ENCODE measurements at places on chromosomes 16 and 17. TPM values are rescaled to one million over a fixed set of nuclear protein-coding genes. Genes with fewer than 3 reads are reported as not detected.

The TP53TG3F gene
- total RNA-seq, result not detected

The MT1B gene
- total RNA-seq, result not detected

The PDIA2 gene
- total RNA-seq, result not detected

- H3K36me3 ChIP-seq, result no peaks in the 10 kb centered on the region
- peaks cover 8% of the 10 kb centered on the region for H3K4me1 ChIP-seq
- H3K4me3 ChIP-seq, result no peak overlapping the region
- no peak for DNase-seq
- H3K27ac ChIP-seq, result no peak overlapping the region
These were observed 215.3 kb downstream of the ZNF423 start for GRCh38 chr16:49640581-49640980.

The PRAC1 gene
- not detected for total RNA-seq

The TBC1D3C gene
- total RNA-seq, result not detected

- no peaks in the 10 kb centered on the region for H3K36me3 ChIP-seq
- H3K4me3 ChIP-seq, result no peak overlapping the region
- no peak for DNase-seq
- H3K27me3 ChIP-seq, result no peaks in the 10 kb centered on the region
- H3K27ac ChIP-seq, result no peak overlapping the region
These were observed 9.0 kb downstream of the ADGRG1 start for GRCh38 chr16:57637424-57637823.

The ALOX15B gene
- total RNA-seq, result 7.9 TPM

- H3K27ac ChIP-seq, result no peak overlapping the region
- H3K4me3 ChIP-seq, result no peak overlapping the region
- no peaks in the 10 kb centered on the region for H3K27me3 ChIP-seq
- no peaks in the 10 kb centered on the region for H3K36me3 ChIP-seq
These were observed 11.9 kb downstream of the ABCC12 start for GRCh38 chr16:48143812-48144368.

DNA sequence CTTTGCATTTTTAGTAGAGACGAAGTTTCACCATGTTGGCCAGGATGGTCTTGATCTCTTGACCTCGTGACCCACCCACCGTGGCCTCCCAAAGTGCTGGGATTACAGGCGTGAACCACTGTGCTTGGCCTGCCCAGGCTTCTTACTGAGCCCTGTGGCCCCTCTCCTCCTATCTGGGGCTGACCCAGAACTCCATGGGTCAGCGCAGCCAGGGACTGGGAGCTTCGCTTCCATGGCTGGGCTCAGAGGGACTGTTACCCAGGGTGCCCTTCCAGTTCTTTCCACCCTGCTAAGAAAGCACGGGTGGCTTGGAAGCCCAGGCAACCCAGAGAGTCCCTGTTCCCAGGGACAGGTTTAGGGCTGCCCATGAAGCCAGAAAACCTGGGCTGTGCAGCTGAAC is 28.2 kb downstream of the SHISA6 start:
- no peaks in the 10 kb centered on the region for H3K4me1 ChIP-seq
- H3K4me3 ChIP-seq, result no peak overlapping the region
- DNase-seq, result no peak
- H3K27ac ChIP-seq, result no peak overlapping the region
- H3K36me3 ChIP-seq, result no peaks in the 10 kb centered on the region

DNA sequence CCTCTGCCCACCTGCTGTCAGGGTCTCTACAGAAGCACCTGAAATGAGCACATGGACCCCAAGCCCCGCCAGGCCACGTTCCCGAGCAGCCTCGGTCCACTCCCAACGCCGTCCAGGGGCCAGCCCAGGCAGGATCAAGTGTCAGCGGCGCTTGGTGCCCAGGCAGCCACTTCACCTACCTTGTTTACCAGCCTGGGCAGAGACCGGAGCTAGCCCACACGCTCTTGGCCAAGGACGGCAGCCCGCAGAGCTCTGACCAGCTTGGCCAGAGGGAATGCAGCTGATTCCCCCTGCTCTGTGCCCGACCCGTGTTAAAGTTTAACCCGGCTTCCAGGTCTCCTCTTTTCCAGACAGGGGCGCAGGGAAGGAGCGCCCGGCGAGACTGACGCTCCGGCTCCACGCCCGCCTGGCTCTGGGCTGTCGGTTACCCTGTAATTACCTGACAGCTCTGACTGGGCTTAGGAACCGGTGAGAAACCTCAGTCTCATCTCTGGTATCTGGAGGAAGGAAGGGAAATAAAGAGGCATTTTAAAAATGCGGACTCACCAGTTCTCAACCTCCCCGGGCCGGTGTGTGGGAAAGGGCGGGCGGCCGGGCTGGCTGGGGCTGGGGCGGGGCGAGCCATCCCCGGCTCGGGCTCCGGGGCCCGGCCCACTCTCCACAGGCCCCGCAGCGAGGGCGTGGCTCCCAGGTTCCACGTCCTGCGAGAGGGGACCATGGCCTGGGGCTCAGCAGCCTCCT is 4.6 kb downstream of the KIFC3 start:
- no peak overlapping the region for H3K4me3 ChIP-seq
- no peak for DNase-seq
- H3K4me1 ChIP-seq, result peaks cover 14% of the 10 kb centered on the region
- no peak overlapping the region for H3K27ac ChIP-seq
- H3K36me3 ChIP-seq, result no peaks in the 10 kb centered on the region

GRCh38 chr16:85902366-85903155 is 3.6 kb downstream of the IRF8 start:
- H3K36me3 ChIP-seq, result no peaks in the 10 kb centered on the region
- no peak for DNase-seq
- peaks cover 20% of the 10 kb centered on the region for H3K27me3 ChIP-seq
- no peak overlapping the region for H3K27ac ChIP-seq

The FGF11 gene
- total RNA-seq, result 38.1 TPM

- DNase-seq, result no peak
- H3K36me3 ChIP-seq, result peaks cover 47% of the 10 kb centered on the region
- no peaks in the 10 kb centered on the region for H3K27me3 ChIP-seq
- no peaks in the 10 kb centered on the region for H3K4me1 ChIP-seq
- H3K4me3 ChIP-seq, result no peak overlapping the region
These were observed 16.1 kb downstream of the TIMM22 start for GRCh38 chr17:1012823-1013728.

The HIRIP3 gene
- total RNA-seq, result 21.6 TPM

The RAB26 gene
- total RNA-seq, result 2.7 TPM

The C17orf107 gene
- 3.4 TPM for total RNA-seq

GRCh38 chr17:49457564-49458535 is 37.2 kb upstream of the NGFR start:
- H3K4me3 ChIP-seq, result no peak overlapping the region
- no peak for DNase-seq
- H3K36me3 ChIP-seq, result no peaks in the 10 kb centered on the region
- no peak overlapping the region for H3K27ac ChIP-seq

The GNAO1 gene
- 4.1 TPM for total RNA-seq

The QPRT gene
- 64.5 TPM for total RNA-seq

- H3K36me3 ChIP-seq, result no peaks in the 10 kb centered on the region
- H3K27ac ChIP-seq, result peak overlapping the region; percentile 78
- H3K27me3 ChIP-seq, result no peaks in the 10 kb centered on the region
- peaks cover 11% of the 10 kb centered on the region for H3K4me1 ChIP-seq
These were observed 23.9 kb upstream of the CLEC18A start for GRCh38 chr16:69927056-69927757.

The RASD1 gene
- total RNA-seq, result 22.3 TPM

- H3K4me3 ChIP-seq, result no peak overlapping the region
- no peak for DNase-seq
- H3K4me1 ChIP-seq, result peaks cover 5% of the 10 kb centered on the region
- H3K27ac ChIP-seq, result no peak overlapping the region
- H3K36me3 ChIP-seq, result no peaks in the 10 kb centered on the region
These were observed 111.9 kb upstream of the CORO6 start for GRCh38 chr17:29734640-29735039.

The CTF1 gene
- total RNA-seq, result 8.2 TPM

- H3K27ac ChIP-seq, result no peak overlapping the region
- H3K4me1 ChIP-seq, result peaks cover 4% of the 10 kb centered on the region
- H3K4me3 ChIP-seq, result no peak overlapping the region
- no peaks in the 10 kb centered on the region for H3K27me3 ChIP-seq
These were observed 4.0 kb downstream of the CDH15 start for GRCh38 chr16:89175280-89176146.

Data from adrenal gland (tissue), 19 donors.